ENCODE measurements at places on chromosomes 11 and 22.

DNA sequence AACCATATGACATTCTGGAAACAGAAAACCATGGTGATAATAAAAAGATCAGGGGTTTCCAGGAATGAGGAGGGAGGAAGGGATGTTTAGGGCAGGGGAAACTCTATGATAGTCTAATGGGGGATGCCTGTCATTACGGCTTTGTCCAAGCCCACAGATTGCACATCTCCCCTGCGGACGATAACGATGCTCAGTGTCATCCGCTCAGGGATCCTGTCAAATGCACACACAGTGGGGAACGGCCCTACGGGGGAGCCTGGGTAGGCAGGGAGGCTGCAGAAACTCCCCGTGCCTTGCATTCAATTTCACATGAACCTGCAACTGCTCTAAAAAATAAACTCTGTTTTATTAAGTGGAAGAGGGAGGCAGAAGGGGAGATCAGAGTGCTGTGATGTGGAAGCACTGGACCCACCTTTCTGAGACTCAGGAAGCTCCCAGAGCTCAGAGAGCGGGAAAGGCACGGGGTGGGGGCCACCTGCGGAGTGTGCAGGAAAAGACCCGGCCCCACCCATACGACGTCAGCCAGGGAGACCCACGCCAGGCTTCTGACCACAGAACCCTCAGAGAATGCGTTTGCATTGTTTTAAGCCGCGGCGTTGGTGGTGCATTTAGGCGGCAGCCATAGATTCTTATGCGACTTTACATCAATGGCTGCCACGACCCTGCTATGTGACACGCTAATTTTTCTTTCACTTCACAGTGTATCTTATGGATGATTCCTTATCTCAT is 543.5 kb downstream of the BRD1 start:
- no peak for DNase-seq

- no peak for DNase-seq
Observed at GRCh38 chr11:73228268-73229134, 10.4 kb downstream of the P2RY2 start.

DNA sequence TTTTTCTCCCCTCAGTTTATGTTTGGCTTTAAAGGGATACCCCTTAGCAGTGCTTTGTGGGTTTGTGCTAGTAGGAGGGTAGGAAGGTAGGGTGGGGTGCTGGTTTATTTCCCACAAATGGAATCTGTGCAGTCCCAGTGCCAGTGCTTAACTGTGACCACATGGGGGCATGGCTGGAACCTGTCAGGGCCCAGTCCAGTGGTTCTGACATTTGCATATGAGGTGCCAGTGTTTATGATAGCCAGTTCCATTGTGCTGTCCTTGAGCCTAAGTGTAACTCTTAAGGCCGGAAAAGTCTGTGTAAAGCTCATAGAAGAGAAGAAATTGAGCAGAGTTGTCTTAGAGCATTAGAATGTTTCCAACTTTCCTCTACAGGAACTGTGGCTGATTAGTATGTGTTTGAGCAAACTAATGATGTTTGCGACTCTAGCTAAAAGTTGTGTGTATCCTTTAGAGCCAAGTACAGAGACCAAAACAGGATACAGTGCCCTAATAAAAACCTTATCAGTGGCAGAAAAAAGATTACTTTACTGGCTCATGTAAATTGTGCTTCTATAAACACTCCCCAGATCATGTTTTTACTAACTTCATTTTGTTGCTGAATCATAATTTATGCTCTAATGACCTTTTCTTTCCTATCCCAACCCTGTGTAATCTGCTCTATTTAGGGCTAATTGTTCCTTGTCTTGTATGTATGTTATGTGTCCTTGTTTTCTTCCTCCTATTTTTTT is 38.1 kb downstream of the DIXDC1 start:
- no peak for DNase-seq

- no peak for DNase-seq
Observed at GRCh38 chr11:92753161-92753560, 216.3 kb upstream of the MTNR1B start.

DNA sequence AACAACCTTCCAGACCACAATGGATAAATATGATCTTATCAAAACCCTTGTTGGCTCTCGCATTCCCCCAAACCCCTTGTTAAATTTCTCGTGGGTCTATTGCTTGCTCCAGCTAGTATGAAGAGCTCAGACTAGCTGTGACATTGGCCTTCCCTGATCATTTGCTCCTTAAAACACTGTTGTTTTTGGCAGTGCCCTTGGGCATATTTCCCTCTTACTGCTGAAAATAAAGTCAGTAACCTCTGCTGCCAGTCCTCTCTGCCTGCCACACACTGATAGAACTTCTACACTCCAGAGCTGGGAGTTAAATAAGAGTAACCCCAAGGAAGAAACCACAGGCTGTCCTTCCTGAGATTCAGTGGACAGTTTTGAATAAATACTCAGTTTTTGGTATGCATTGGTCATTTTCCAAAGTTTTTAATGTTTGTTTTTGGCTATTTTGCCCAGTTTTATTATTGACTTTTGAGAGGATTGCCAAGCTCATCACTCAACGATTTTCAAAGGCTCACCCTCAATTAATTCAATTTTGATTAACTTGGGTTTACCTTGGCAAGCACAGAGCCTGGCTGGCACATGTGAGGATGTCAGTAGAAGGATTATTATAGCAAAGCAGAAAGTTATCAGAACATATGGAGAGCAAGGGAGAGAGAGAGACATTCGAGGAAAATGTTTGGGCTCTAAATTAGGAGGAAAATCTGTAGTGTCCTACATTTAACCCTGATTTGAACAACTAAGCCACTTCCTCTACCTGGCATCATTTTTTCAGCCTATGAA is 84.3 kb upstream of the SYN3 start:
- DNase-seq: no peak

DNA sequence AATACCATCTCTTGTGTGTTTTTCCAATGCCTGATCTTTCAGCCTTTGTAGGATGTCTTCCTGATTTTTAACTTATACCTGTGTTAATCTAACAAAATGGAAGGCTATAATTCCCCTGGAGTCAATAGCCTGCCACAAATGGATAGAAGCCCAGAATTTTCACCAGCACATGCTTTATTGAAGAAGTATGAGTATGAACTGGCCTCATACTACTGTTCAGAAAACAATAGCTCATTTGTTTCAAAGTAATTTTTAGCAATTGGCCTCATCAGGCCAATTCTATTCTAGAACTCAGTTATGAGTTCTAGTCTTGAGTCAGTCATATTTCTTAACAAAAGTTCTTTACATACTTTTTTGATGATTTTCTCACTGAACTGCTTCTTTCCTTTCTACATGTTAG is 40.6 kb upstream of the SLC37A2 start:
- DNase-seq: no peak

DNA sequence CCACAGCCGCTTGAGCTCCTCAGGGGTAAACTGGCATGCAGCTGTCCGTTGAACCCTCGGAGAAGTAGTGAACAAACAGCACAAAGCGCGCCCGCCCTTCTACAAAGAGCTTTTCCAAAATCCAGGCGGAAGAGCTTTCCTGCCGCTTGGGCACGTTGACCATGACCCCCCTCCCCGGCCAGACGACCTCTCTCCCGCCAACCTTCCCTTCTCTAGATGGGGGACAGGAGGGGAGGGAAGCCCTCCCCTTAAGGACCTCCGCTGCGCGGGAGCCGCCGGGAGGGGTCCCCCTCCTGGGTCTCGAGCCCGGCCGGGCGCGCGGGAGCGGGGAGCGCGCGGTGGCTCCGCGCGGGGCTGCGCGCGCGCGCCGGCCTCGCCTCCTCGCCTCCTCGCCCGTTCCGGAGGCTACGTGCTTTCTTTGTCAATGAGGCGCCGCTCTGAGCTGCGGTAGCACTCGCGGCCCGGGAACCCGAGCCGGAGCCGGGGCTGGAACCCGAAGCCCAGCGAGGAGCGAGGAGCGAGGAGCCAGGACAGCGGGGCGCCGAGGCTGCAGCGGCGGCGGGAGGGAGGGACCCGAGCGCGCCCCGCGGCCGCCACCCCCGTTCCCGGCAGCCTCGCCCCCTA is 118.6 kb downstream of the HIPK3 start:
- DNase-seq: no peak

DNA sequence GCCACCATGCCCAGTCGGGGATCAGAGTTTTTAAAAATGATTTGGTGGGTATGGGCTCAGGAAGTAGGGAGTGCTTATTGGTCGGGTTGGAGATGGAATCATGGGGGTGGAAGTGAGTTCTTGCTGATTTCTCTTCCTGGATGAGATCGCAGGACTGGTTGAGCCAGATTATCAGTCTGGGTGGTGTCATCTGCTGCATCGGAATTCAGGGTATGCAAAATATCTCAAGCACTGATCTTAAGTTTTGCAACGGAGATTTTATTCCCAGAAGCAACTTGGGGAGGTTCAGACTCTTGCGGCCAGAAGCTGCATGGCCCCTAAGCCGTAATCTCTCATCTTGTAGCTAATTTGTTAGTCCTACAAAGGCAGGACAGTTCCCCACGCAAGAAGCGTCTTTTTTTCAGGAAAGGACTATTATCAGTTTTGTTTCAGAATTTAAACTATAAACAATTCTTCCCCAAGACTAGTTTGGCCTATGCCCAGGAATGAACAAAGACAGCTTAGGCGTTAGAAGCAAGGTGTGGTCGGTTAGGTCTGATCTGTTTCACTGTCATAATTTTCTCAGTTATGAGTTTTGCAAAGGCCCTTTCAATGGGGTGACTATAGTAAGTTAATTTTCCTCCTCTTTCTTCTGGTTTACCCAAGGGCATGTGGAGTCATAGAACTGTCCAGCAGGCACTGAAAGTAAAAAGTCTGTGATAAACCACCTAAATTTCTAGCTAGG is 1.4 kb upstream of the PIWIL3 start:
- no peak for DNase-seq

GRCh38 chr11:37755521-37755920 is 1157.5 kb upstream of the RAG2 start:
- DNase-seq: no peak

Data from NCI-H226 (cell line).